ENCODE measurements at places on chromosomes 4 and X.

- DNase-seq = peak; percentile 8
Observed at GRCh38 chrX:63713526-63713925, 71.5 kb downstream of the ARHGEF9 start.

DNA sequence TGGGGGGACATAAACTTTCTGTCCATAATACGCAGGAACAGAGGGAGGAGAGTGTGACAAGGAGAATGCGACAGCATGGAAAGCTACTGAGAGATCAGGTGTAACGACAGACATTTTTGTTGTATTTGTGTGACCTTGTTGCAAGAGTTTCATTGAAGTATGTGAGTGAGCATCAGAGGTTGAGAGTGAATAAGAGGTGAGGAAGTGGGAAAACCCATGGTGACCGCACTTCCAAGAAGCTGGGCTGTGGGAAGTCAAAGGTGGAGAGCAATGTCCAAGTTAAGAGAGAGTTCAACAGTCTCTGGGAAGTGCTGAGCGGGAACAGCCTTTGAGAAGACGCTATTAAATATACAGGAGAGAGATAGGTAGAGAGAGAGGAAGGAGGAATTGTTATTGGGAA is 76.4 kb upstream of the PGRMC2 start:
- DNase-seq = no peak

GRCh38 chrX:10457092-10457491 is 163.3 kb downstream of the MID1 start:
- DNase-seq = no peak

DNA sequence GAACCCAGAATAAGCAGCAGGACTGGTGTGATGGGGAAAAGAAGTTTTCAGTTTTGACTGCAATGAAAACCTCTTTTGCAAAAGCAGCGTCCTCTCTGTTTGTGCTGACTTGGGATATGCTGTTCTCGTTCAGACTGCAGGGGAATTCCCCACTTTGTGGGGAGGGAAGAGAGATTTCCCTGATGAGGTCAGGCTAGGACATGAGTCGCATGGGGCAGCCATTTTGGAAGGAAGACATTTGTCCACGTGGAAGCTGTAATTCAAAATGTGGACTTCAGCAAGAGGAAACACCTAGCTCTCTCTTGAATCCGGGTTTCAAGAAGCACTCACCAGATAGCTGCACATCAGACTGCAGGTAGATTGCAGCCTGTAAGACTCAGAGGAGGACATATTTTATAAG is 39.3 kb downstream of the ING2 start:
- DNase-seq = no peak

- DNase-seq = no peak
Observed at GRCh38 chrX:130224810-130225209, 43.9 kb downstream of the ZNF280C start.

GRCh38 chr4:87848622-87849351 is 16.0 kb downstream of the MEPE start:
- peak; percentile 50 for DNase-seq

- no peak for DNase-seq
Observed at GRCh38 chr4:105361053-105361452, 112.8 kb downstream of the PPA2 start.

- DNase-seq = no peak
Observed at GRCh38 chrX:19225909-19226308, 103.6 kb upstream of the ADGRG2 start.

DNA sequence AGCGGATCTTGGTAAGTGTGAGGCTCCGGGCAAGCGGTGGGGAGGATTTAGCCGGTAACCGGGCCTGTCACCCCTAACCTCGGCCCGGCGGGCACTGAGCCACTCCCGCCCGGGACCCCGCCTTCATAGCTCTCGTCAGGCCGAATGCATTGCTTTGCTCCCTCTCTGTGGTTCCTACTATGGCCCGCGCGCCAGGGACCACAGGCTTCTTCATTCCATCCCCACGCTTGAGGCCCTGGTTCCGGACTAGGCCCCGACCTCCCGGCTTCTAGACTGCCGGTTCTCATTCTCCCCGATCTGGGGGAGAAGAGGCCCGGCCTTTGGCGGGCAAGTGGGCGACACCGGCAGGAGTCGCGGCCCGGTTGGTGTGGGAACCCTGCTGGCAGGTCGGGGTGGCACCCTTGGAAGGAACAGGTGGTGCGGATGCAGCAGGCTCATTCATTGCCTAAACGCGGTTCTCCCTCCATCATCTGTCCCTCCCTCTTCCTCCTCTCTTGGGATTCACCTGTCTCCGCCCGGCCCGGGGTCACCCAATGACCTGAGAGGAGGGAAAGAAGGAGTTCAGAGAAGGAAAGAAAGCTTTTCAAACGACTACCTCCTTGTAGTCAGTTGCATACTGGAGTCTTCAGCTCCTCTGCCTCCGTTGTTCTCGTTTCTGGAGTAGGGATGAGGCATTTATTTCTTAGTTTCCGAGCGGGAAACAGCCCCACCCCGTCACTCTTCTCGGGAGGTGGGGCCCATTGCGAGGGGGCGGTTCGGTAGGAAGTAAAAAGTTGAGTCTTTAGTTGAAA is at the start of gene NDUFC1:
Gene NDUFC1 (minus strand): TSS at position 657 of the 791 bp plus-strand sequence. CDS start 6,679 bp downstream, outside the sequence.
- DNase-seq = peak; percentile 49

GRCh38 chr4:77308843-77309242 is 151.8 kb downstream of the CCNG2 start:
- DNase-seq = no peak

- no peak for DNase-seq
Observed at GRCh38 chr4:25320336-25320735, 7.8 kb downstream of the ZCCHC4 start.

DNA sequence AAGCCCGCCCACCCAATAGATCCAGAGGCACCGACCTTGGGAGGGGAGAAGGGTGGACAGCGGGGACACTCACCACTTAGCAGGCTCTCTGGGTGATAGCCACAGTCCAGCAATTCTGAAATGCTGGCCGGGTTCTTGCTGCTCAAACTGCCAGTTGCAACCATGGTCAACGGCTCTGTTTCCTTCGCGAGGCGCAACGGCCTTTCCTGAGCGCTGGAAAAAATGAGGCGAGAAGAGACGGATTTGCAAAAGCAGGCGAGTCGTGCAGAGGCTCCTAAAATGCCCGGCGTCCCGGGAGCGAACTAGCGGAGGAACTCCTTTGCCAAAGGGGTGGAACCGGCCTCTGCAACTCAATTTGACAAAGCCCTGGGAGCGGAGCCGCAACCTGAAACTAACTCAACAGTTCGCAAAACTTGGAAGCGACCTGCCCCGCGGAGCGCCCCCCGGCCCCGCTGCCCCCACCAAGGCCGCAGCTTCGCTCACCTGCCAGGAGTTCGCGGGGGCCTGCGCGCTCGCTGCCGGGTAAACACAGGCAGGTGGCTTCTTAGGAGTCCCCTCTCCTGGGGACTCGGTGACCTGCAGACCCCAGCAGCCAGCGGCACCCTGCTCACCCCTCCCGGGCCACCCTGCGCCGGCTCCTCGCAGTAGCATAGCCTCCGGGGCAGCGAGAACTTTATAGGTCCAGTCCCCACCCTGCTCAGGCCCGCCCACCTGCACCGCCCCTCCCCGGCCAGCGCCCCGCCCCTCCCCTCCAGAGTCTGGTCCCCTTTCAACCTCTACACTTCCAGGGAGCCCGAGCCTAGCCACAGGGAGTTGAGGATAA is at the start of gene DDIT4L:
Gene DDIT4L (minus strand): TSS at position 649 of the 823 bp plus-strand sequence. CDS start 485 bp downstream, at position 164.
- DNase-seq = peak; percentile 31

DNA sequence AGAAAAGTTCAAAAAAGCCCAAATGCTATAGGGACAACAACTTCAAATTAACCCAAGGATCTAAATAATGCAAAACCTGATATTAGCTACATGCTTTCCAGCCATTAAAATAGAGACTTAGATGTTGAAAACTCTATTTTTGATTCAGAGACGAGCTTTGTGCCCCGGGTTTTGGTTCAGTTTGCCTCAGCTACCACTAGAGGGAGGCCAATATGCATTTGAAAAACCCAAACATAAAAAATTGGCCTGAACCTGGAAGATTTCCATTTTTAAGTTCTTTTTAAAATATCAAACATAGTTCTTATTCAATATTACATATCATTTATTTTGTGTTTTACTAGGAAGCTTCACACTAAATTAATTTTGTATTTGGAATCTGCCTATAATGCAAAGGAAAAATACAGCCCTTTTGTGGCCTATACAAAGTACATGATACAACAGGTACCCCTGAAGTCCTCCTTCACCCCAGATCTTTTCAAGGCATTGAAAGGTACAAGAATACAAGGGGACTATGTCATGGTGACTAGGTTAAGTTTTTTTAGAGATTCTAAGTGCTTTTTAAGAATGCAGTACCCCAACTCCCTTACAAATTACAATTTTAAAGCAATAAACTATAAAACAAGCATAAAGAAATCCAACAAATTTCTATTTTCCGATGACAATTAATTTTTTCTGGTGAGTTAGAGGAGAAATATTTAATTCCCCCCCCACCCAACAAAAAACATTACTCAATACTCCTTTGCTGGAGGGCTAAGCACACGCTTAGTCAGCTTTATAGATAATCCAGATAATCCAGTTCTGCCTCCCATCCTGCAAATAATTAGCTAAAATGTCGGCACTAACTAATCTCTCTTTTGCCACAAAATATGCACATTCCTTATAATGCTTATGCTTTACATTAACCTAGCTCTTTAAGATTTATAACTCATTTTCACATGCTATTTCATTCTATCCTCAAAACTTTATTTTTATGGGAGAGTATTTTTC is 97.7 kb upstream of the PTPN13 start:
- DNase-seq = peak; percentile 20

GRCh38 chr4:164748375-164748774 is 5.6 kb upstream of the SMIM31 start:
- peak; percentile 6 for DNase-seq

DNA sequence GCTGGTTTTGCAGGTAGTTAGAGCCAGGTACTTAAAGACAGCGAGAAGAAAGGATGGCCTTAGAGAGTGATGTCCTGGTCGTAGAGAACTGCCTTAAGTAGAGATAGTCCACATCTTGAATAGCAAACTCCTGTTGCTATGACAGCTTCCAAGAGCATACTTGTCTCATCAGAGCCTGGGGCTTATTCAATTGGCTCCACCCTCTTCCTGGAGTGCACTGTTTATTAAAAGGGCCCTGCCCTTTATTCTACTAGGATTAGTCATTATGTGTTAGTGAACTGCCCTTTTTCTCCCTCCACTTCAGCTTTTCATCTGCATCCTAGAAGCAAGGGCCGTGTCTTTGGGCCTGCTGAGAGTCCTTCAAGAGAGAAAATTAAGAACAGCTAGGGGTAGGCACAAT is 94.5 kb upstream of the EOLA2 start:
- DNase-seq = no peak

- DNase-seq = peak; percentile 38
Observed at GRCh38 chr4:84498203-84498934, 723 bp downstream of the NKX6-1 start.

DNA sequence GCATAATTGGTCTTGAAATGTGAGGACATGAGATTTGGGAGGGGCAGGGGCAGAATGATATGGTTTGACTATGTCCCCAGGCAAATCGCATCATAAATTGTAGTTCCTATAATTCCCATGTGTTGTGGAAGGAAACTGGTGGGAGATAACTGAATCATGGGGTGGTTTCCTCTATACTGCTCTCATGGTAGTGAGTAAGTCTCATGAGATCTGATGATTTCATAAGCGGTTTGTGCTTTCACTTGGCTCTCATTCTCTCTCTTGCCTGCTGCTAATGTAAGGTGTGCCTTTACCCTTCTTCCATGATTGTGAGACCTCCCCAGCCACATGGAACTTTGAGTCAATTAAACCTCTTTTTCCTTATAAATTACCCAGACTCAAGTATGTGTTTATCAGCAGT is 2595.9 kb downstream of the PCDH7 start:
- no peak for DNase-seq

GRCh38 chr4:72422416-72422815 is 146.6 kb downstream of the ADAMTS3 start:
- no peak for DNase-seq

- DNase-seq = no peak
Observed at GRCh38 chr4:152537881-152538280, 2.0 kb upstream of the FBXW7 start.

DNA sequence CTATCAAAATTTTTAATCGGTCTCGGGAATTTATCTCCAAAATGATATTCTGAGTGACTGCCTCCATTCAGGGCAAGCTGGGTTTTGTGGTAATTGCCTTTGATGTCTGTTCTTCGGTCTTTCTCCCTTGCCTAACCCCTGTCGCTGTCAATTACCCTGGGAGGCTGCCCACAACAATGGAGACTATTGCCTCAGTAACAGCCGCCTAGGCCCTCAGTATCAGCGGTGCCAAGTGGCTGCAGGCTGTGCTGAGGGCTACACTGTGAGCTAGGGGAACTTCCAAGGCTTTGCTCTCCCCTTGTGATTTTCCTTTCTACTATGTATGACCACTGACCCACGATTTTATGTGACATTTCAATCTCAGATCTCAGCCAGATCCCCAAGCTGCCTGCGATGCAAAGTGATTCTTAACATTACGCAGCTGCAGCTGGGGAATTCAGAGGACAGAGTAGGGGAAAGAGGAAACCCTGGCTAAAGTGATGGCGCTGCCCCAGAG is 36.3 kb upstream of the REST start:
- DNase-seq = peak; percentile 52

DNA sequence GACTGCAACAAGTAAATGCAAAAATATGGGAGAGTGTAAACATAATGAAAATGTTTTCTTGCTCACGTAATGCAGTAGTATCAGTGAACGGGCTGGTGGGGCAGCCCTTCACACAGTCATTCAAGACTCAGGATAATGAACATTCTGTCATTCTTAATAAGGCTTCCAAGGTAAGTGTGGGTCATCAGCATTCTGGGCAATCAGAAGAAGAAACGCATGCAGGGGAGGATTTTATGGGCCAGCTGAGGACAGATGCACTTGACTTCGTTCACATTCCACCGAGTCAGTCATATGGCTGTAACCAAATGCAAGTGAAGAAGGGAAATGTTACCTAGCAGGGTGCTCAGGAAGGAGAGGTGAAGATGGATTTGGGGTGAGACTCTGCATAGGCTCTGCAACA is 68.0 kb upstream of the MAP9 start:
- no peak for DNase-seq

GRCh38 chr4:188008377-188008776 is 12.8 kb downstream of the ZFP42 start:
- no peak for DNase-seq

DNA sequence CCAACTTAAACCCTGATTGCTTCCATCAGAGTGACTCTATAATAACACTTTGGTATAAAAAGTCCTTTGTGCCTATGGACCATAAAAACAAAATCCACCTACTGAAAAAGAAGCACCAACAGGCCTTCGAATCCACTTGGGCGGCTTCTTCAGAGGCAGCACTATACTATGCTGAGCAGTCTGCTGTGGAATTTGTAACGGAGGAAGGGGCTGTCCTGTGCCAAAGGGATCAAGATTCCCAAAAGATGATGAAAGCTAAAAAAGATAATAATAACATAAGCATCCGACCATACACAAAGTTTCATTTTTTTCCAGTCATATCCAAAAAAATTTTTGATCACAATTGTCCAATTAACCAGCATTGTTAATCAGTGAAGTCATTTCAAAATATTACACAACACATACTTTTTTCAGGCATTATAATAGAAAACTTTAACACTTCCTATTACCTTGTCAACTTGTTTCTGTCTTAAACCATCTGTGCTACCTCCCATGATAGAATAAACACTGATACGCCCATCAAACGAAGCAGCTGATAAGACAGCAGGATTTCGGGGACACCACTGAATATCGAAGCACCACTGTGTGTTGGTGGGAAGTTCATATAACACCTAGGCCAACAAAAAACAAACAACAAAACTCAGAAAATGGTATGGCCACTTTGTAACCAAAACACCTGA is 24.1 kb downstream of the SEC31A start:
- DNase-seq = no peak

Measured in NCI-H1105 treated with DMSO at 0.1 percent for 48 hours (cell line).